HuH-7.5 (cell line): ENCODE measurements at places on chromosomes 11 and 22.

DNA sequence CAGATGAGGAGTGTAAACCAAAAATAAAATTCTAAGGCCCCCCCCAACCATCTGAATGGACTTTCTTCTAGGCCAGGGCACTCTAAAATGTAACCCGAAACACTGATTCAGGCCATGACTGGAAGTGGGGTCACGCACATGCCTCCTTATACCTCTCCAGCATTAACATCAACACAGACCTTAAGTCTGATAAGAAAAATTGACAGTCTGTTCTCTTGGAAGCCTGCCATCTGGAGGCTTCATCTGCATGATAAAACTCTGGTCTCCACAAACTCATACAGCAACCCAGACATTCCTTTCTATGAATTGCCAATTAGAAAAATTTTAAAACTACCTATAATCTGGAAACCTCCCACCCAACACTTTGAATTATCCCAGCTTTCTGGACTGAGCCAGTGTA, 3.9 kb upstream of the SERGEF start:
- no peak for DNase-seq

DNA sequence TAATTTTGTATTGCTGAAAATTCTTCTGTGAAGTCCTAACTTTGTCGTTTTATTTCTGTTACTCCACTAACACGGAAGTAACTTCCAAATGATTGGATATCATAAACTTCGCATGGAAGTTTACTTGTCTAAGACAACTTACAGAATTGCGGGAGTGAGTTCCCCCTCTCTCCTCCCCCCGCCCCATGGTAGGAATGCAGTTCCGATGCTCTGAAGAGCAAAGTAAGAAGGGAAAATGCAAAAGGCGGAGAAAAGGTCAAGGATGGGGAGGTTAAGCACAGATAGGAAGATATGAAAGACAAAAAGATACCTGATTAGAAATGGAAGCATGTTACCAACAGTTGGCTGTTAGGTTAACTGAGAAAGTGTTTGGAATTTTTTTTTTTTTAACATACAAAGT, 1.3 kb downstream of the EIF3M start:
- no peak for DNase-seq

DNA sequence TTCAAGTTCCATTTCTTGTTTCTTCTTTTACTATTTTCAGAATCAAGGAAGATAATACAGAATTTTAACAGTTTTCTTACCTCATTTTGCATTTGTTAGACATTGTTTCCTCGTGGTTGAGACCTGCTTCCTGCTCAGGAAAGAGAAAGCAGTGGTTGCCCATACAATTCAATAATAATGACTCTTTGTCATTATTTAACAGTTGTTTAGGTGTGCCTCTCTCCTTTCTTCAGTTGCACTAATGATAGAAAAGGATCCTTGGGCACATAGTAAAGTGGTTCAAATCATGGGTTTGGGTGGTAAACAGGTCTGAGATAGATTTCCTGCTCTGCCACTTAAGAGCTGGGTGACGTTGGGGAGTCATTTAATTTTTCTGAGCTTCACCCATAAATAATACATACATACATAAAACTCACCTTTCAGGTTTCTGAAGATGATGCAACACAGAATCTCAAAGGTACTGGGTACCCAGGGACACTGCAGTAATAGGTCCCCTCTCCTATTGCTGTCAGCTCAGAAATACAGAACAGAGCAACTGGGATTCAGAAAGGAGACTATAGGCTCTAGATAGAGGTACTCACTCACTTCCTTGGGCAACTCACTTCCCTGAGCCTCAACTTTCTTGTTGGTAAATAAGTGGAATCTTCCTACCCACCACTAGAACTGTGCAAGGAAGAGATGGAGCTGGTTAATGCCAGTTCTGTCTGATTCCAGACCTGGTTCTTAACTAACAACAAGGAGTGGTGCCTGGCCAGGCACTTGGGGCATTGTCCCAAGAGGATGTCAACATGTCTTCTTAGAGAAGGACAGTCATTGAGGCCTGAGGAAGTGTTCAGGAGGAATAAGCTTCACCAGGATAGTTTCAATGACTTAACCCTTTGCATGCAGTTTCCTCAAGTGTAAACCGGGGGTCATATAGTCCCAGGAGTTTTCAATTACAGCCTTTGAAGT, 34.9 kb downstream of the CD44 start:
- no peak for DNase-seq

DNA sequence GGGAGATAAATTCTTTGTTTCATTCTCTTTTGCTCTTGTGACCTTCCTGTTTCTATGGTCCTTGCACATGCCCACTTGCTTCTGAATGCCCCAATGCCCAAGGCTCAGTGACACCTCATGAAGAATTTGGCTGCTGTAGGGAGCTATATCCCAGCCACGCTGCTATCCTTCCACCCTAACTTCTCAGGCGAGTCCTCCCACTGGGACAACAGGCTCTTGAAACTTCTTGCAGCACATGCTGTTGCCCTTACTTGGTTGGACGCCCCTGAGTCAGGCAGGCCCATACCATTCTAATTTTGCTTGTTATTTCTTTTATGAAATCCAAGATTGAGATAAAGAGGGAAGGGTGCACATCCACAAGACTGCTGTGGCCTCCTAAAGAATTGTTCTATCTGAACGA, 57.6 kb upstream of the BLID start:
- no peak for DNase-seq

DNA sequence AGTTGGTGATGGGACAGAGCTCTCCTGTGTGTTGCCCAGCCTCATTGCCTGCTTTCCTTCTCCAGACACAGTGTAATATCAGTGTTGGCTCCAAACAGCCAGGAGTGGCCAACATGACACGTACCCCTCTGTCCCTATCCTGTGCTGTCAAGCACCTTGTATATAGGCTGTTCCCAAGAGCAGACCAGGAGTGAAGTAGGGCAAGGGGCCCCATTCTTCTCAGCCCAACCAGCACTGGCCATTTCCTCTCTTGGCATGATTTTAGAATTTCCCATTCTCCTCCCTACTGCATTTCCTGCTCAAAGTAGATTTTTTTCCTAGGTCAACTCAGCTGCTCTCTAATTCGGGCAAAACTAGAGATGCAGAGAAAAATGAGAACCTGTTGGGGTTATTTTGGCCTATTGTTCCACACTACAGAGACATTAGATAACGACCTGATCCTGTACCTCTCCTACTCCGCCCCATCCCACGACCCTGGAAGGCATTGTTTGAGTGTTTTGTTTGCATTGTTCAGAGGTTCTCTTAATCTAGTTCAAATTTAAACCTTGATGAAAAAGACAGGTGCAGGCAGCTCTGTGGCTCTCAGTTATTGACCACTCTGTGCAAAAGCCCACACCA, 95.6 kb downstream of the RASSF10 start:
- DNase-seq: no peak

- no peak for DNase-seq
These were observed 525.1 kb downstream of the TBC1D22A start for GRCh38 chr22:47287516-47287915.
